Stimulated activated CD4-positive, alpha-beta T cell treated with anti-CD3 and anti-CD28 coated beads, Interleukin-12 subunit alpha, Interleukin-12 subunit beta, amount 100 ng/mL, for 4 hours (primary cell): ENCODE measurements at places on chromosomes 5 and 9.
A peak's percentile ranks its signal among the peaks of the same experiment; 100 is the strongest.

GRCh38 chr5:4058899-4059298 is 463.3 kb downstream of the IRX1 start:
- no peak for DNase-seq

- peak; percentile 59 for DNase-seq
Observed at GRCh38 chr9:131799177-131799823, 59.4 kb upstream of the RAPGEF1 start.

GRCh38 chr9:113588242-113588810 is 124.8 kb downstream of the RGS3 start:
- no peak for DNase-seq

GRCh38 chr9:123763910-123764588 is 165.9 kb downstream of the DENND1A start:
- no peak for DNase-seq

- DNase-seq = peak; percentile 42
Observed at GRCh38 chr5:32329395-32329834, 16.7 kb upstream of the MTMR12 start.

- no peak for DNase-seq
Observed at GRCh38 chr9:18788256-18788655, 244.8 kb downstream of the SAXO1 start.
